ENCODE measurements at places on chromosomes 5 and 9.

DNA sequence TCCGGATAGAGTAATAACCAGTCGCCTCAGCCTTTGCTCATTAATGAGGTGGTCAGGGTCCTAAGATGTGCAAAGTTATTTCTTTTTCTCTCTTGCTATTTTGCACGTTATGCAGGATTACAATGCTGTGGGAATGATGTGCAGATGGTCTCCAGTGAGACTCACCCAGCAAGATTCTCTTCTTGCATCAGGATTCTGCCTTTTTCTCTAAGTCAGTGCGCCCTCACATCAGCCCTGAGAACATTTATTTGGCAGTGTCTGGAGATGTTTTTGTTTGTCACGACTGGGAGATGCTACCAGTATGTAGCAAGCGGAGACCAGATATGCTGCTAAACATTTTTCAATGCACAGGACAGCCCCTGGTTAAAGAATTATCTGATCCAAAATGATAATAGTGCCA is 280.3 kb upstream of the WWC1 start:
- DNase-seq: no peak

- DNase-seq: no peak
These were observed 249.7 kb upstream of the MAP3K1 start for GRCh38 chr5:56565644-56566043.

DNA sequence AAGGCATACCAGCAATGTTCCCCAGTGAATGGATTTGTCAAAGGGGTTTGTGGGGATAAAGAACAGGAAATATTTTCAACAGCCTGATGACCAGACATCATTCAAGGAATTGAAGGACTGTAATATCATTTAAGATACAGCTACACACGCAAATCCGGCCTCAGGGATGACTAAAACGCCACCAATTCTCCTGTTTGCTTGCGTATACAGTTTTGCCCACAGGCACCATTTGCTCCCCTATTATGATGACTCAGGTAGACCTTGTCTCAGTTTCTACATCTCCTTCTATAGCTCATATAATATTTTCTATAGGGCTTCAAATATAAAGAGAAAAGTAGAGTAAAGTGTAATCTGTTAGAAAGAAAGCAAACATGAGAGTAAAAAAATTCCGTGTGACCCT is 29.7 kb upstream of the ITGA1 start:
- no peak for DNase-seq

DNA sequence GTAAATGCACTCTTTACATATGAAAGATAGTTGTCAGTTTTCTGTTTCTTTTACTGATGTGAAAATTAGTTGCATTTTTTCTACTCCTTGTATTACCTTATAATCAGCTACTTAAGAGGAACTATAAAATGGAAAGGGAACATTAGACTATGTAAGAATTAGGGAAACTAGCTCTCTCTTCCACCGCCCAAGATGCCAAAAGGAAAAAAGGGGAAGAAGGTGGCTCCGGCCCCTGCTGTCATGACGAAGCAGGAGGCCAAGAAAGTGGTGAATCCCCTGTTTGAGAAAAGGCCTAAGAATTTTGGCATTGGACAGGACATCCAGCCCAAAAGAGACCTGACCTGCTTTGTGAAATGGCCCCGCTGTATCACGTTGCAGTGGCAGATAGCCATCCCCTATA is 15.2 kb upstream of the HOMER1 start:
- DNase-seq: no peak

DNA sequence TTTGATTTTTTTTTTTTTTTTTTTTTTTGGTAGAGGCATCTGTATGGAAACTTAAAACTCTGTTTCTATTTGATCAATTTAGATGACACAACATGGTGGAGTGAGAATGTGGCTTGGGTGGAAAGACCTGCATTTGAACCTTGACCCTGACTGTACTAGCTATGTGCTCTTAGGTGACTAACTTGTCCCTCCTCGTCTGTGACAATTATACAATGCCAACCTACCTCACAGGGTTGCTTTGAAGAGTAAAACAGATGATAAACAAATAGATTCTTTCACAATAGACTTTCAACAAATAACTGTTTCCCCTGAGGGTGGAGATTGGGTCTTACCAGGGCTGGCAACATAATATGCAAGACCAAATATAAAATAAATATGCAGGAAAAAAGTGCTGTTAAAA is 109.3 kb downstream of the CRB2 start:
- peak; percentile 13 for DNase-seq

- no peak for DNase-seq
These were observed 87.9 kb upstream of the TRIO start for GRCh38 chr5:14054965-14055963.

DNA sequence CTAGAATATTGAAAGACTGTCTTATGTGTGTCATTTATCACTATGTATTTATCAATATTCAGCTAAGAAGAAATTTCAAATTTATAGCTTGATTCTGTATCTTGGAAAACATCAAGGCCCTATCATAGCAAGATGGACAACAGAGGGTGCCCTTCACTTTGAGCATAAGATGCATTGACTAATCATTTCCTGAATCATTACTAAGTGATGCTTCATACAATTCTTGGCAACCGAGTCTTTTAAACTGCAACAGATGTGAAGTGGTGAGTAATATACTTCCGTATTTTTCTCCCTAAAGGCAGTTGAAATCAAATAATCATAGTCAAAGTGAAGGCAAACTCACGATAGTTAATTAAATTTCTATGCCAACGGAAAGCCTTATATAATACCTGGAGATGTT is 318.6 kb upstream of the RGMB start:
- DNase-seq: peak; percentile 2

DNA sequence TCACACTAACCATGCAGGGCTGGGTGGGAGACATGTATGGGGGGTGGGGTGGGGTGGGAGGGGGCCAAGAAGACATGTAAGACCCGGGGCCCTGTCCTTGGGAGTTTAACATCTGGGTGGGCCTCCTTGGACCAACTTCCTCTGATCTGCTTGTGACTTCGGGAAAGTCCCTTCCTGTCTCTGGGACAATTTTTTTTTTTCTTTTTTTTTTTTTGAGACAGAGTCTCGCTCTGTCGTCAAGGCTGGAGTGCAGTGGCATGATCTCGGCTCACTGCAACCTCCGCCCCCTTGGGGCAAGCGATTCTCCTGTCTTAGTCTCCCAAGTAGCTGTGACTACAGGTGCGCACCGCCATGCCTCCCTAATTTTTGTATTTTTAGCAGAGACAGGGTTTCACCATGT is 23.8 kb upstream of the IER5L start:
- no peak for DNase-seq

- no peak for DNase-seq
These were observed 160.1 kb upstream of the CDKN2B start for GRCh38 chr9:22169243-22169642.

DNA sequence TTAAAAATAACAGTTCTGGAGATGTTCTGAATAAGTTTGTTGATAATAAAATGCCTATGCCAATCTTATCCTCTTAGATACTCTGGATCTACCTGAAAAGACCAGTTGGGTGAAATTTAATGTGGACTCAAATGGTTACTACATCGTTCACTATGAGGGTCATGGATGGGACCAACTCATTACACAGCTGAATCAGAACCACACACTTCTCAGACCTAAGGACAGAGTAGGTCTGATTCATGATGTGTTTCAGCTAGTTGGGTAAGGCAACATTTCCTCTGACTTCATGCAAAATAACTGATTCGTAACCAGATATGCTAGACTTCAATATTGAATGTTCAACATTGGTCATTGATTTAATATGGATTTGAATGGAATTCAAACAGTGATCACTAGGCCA is 27.0 kb downstream of the ERAP2 start:
- no peak for DNase-seq

GRCh38 chr9:111886983-111887718 is 9.5 kb upstream of the UGCG start:
- DNase-seq: no peak

- DNase-seq: no peak
These were observed 123.9 kb upstream of the ADAMTSL1 start for GRCh38 chr9:18350036-18350435.

DNA sequence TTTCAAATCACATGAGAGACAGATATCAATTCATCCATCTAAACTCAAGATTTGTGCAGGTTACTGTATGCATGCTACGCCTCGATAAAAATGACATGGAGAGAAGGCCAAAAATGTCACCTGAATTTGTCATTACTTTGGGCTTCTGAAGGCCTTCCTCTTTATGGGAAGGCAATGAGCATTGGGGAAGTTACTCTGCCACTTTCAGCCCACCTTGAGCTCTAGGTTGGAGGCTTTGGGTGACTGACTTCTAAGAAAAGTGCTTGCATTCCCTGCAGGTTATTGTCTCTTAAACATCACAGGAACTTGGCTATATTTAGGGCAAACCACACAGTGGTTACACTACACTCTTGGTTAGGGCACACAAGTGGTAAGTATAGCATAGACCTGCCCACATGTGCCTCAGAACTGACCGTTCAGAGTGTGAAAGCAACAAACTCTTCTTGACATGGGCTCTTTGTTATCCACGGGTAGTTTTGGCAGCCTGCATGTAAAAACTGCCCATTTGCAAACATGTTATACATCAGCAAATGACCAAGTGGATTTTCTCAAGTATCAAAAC is 169.5 kb downstream of the ZNF608 start:
- no peak for DNase-seq

GRCh38 chr5:93586736-93587596 is 3.9 kb downstream of the NR2F1 start:
- DNase-seq: no peak

GRCh38 chr9:91190062-91190461 is 171.7 kb downstream of the AUH start:
- no peak for DNase-seq

DNA sequence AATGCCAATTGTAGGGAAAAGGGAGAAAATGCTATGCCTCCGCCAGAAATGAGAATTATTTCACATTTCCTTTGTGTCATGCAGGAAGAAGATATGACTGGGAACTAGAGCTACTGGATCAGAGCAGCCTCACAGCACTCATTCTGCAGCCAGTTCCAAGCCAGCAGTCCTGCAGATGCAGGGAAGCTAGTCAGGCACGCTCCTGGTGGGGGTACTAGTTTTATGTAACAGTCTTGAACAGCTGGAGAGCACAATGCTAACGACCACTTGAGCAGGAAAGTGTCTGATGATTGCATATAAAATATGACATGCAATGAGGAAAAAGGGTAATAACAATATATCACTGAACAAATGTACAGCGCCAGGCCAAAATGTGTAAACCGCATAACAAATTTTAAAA is 21.7 kb downstream of the CDH10 start:
- no peak for DNase-seq

DNA sequence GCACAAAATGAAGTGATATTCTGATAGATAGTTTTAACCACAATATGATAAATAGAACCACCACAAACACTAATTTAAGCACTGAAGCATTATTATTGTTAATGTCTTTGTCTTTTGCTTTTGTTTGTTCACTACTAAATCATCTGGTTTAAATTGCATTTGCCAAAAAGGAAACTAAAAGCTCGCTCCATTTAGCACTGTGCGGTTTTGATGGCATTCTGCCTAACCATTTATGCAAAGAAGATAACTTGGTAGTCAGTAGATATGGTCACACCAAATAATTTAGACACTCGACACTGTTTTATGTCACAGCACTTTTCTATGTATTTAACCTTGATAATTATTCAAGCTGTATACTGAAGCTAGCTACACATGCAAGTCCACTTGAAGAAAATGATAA is 849.8 kb upstream of the CDH6 start:
- no peak for DNase-seq

DNA sequence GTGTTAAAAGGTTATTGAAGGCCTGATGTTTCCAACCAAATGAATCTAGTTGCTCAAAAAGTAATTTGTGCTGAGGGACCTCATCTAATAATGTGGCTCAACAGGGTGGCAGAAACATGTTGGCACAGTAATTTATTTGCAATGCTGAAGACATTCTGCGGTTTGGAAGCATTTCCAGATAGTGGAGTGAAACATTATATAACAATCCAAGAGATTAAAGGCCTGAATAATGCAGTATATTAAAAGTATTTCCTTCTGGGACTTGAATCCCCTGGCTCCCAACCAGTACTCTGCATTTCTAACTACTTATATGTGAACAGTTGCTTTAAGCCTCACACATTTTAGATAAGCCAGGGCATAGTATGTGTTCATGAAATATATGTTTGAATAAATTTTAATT is 25.9 kb upstream of the ALDH1A1 start:
- DNase-seq: peak; percentile 67

- DNase-seq: peak; percentile 35
These were observed 47.9 kb downstream of the ADGRV1 start for GRCh38 chr5:90606539-90606938.

DNA sequence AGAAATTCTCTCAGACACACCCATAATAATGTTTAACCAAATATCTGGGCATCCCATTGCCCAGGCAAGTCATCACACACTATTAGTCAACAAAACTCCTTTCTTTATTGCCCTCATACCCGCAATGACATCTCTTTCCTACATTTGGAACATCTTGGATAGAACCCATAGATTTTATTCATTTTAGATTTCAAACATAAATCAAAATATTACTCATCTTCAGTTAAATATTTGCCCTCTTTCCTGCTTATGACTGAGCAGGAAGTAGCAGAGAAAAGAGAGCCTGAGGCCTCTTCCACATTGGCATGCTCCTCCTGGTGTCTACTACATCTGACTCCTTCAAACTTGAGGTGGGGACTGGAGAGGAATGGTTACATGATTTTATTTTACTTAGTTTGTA is 592.0 kb downstream of the CHSY3 start:
- DNase-seq: no peak

- DNase-seq: no peak
These were observed 480.9 kb upstream of the PAPPA start for GRCh38 chr9:115672477-115673316.

- no peak for DNase-seq
These were observed 65.9 kb upstream of the EFNA5 start for GRCh38 chr5:107736638-107737037.

GRCh38 chr5:172834415-172835289 is 601 bp downstream of the ERGIC1 start:
- DNase-seq: no peak

DNA sequence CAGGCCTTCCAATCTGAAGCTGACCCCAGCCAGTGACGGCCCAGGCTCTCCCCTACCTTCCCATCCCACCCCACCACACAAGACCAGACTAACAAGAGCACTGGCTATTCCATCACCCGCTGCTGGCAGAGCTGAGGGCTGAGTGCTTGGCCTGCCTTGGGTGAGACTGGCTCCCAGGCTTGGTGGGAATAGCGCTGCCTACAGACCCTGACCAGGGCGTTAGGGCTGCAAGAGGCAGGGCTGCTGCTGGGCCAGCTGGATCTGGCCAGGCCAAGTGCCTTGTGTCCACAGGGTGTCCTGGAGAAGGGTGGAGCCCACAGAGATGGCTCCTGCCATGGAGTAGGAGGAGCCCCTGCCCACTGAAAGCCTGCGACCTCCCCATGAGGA is 31.6 kb upstream of the ANGPTL2 start:
- DNase-seq: no peak

GRCh38 chr9:73014011-73014410 is 61.2 kb upstream of the ALDH1A1 start:
- no peak for DNase-seq

Measured in HT-29 (cell line).